ENCODE measurements at places on chromosomes 13 and 19. TPM values are rescaled to one million over a fixed set of nuclear protein-coding genes. Genes with fewer than 3 reads are reported as not detected.
A peak's percentile ranks its signal among the peaks of the same experiment; 100 is the strongest.

DNA sequence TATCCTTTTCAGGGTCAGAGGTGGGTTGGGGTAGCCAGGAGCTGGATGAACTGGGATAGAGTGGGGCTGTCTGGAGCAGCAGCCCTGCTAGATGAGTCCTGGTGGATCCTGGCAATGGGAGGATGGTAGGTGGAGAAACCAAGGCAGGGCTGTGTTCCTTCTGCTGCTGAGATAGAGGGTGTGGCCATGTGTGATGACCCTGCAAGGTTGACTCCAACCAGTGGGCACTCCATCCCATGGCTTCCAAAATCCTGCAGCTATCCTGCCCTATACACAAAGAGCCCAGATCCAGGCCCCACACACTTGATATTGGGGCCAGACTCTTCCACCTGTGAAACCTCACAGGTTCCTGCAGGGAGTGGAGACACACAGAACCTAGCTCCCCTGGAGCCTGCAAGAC, 2.4 kb upstream of the ZNF446 start:
- H3K27ac ChIP-seq, result no peak overlapping the region
- H3K27me3 ChIP-seq, result no peaks in the 10 kb centered on the region
- H3K4me1 ChIP-seq, result peaks cover 16% of the 10 kb centered on the region
- no peak for DNase-seq
- no peak overlapping the region for H3K4me3 ChIP-seq
- H3K36me3 ChIP-seq, result peaks cover 61% of the 10 kb centered on the region

DNA sequence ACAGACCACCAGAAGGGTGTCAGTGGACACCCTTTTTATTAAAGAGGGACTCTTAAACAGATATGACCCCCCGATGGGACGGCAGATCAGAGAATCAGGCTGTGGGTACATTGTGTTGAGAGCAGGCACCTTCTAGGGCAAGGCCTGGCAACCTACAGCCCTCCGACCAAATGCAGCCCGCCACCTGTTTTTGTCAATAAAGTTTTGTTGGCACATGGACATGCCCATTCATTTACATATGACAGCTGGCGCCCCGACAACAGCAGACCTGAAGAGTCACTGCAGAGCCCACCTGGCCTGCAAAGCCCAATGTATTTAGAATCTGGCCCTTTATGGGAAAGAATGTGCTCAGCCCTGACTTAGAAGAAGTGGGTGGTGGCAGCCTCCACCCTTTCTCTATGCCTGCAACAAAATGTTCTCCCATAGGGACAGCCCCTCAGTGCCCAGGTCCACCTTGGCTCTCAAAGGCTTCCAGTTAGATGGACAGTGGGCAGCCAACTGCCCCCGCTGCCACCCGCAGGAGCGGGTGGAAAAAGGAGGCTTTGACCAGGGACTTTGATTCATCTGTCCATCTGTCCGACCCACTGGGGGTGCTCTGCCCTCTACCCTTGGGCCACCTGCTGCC, 184.9 kb downstream of the PTPRS start:
- peaks cover 11% of the 10 kb centered on the region for H3K4me1 ChIP-seq
- no peaks in the 10 kb centered on the region for H3K36me3 ChIP-seq
- no peak for DNase-seq
- H3K4me3 ChIP-seq, result no peak overlapping the region
- H3K27me3 ChIP-seq, result no peaks in the 10 kb centered on the region
- no peak overlapping the region for H3K27ac ChIP-seq

GRCh38 chr19:4957981-4958380, 10.9 kb upstream of the KDM4B start:
- no peak for DNase-seq
- no peaks in the 10 kb centered on the region for H3K27me3 ChIP-seq
- no peaks in the 10 kb centered on the region for H3K4me1 ChIP-seq
- H3K27ac ChIP-seq, result no peak overlapping the region

DNA sequence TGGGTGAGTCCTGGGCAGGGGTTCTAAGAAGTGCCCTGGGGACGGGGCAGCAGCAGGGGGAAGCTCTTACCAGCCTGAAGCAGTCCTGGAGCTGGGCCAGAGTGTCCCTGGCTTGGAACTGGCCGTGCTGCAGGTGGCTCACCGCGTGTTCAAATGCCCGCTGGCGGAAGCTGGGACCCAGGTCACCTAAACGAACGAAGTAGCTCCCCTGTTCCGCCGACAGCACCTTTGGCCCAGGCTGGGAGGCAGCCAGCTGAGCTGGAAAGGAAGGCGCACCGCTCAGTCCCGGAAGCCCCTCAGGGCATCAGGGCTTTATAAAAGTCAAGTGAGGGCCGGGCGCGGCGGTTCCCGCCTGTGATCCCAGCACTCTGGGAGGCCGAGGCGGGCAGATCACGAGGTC, 9.6 kb downstream of the PLIN4 start:
- peaks cover 31% of the 10 kb centered on the region for H3K36me3 ChIP-seq
- no peak for DNase-seq
- H3K27me3 ChIP-seq, result no peaks in the 10 kb centered on the region
- H3K4me3 ChIP-seq, result no peak overlapping the region

DNA sequence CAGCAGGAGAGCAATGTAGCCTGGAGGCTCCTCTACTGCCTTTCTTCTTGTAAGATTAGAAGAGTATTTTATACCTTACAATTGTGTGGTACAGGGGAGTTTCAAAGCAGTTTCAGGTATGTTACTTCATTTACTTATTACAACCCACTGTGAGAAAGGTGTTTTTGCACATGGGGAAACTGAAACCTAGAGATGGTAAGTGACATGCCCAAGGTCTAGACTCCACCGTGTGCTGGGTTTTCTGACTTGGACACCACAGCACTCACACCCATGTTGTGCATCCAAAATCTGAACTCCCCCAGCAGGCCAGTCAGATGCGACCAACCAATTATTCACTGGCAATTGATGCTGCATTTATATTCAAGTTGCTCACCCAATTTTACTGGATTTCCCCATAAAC, 22.8 kb downstream of the ERICH6B start:
- H3K36me3 ChIP-seq, result no peaks in the 10 kb centered on the region
- no peak overlapping the region for H3K4me3 ChIP-seq
- no peak overlapping the region for H3K27ac ChIP-seq
- no peaks in the 10 kb centered on the region for H3K4me1 ChIP-seq
- H3K27me3 ChIP-seq, result no peaks in the 10 kb centered on the region
- no peak for DNase-seq

DNA sequence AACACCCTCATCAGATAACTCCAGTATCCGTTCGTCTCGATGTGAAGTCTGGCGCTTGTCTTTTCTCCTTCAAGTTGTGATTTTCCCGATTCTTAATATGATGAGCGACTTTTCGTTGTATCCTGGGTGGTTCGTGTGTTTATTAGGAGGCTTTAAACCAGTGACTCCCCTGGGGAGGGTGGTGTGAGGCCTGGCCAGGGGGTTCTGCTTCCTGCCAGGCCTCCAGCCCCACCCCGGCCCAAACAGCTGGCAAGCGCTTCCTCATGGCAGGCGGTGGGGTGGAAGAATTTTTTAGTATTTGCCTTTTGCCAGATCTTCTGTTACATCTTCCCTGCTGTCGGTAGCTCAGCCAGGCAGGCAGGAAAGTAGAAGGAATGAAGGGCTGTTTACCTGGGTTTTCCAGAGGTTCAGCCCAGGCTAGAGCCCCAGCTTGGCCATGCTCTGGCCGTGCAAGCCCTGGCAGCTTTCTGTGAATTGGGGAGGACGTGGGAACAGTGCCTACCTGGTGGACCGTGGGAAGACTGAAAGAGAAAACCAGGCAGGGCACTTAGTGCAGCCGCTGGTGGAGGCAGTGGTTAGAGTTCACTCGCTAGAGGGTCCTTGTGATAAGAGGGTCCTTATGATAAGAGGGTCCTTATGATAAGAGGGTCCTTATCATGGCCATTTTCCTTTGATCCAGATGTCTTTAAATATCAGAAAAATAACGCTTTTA, 37.7 kb upstream of the DCUN1D2 start:
- H3K27me3 ChIP-seq, result no peaks in the 10 kb centered on the region
- no peak overlapping the region for H3K4me3 ChIP-seq
- peaks cover 88% of the 10 kb centered on the region for H3K36me3 ChIP-seq
- no peaks in the 10 kb centered on the region for H3K4me1 ChIP-seq
- DNase-seq, result no peak

GRCh38 chr19:10924597-10924996, 3.8 kb downstream of the YIPF2 start:
- DNase-seq, result no peak
- H3K27me3 ChIP-seq, result no peaks in the 10 kb centered on the region
- H3K4me3 ChIP-seq, result no peak overlapping the region
- no peak overlapping the region for H3K27ac ChIP-seq
- no peaks in the 10 kb centered on the region for H3K4me1 ChIP-seq

- H3K27me3 ChIP-seq, result no peaks in the 10 kb centered on the region
- no peak overlapping the region for H3K27ac ChIP-seq
- H3K4me3 ChIP-seq, result no peak overlapping the region
- no peaks in the 10 kb centered on the region for H3K4me1 ChIP-seq
- no peaks in the 10 kb centered on the region for H3K36me3 ChIP-seq
- no peak for DNase-seq
These were observed 314.7 kb downstream of the OLFM4 start for GRCh38 chr13:53343361-53343744.

GRCh38 chr13:29284726-29285125, 310.8 kb downstream of the SLC7A1 start:
- H3K27ac ChIP-seq, result no peak overlapping the region
- no peaks in the 10 kb centered on the region for H3K27me3 ChIP-seq
- no peak overlapping the region for H3K4me3 ChIP-seq
- DNase-seq, result no peak
- H3K4me1 ChIP-seq, result no peaks in the 10 kb centered on the region

GRCh38 chr19:47506459-47506858, 8.4 kb downstream of the NAPA start:
- no peaks in the 10 kb centered on the region for H3K4me1 ChIP-seq
- no peak for DNase-seq
- no peak overlapping the region for H3K4me3 ChIP-seq
- peaks cover 2% of the 10 kb centered on the region for H3K36me3 ChIP-seq

- H3K27ac ChIP-seq, result no peak overlapping the region
- H3K4me1 ChIP-seq, result no peaks in the 10 kb centered on the region
- no peaks in the 10 kb centered on the region for H3K27me3 ChIP-seq
- H3K4me3 ChIP-seq, result no peak overlapping the region
- no peaks in the 10 kb centered on the region for H3K36me3 ChIP-seq
These were observed 279.9 kb downstream of the FOXO1 start for GRCh38 chr13:40386586-40386985.

GRCh38 chr19:3985643-3986259, 488 bp upstream of the EEF2 start:
- no peak for DNase-seq
- peak overlapping the region; percentile 93 for H3K4me3 ChIP-seq
- peak overlapping the region; percentile 94 for H3K27ac ChIP-seq
- H3K36me3 ChIP-seq, result peaks cover 12% of the 10 kb centered on the region
- H3K4me1 ChIP-seq, result peaks cover 3% of the 10 kb centered on the region

GRCh38 chr19:19280561-19280960, 7.5 kb upstream of the TM6SF2 start:
- peaks cover 20% of the 10 kb centered on the region for H3K36me3 ChIP-seq
- H3K27ac ChIP-seq, result no peak overlapping the region
- DNase-seq, result no peak
- H3K4me3 ChIP-seq, result no peak overlapping the region
- no peaks in the 10 kb centered on the region for H3K4me1 ChIP-seq

DNA sequence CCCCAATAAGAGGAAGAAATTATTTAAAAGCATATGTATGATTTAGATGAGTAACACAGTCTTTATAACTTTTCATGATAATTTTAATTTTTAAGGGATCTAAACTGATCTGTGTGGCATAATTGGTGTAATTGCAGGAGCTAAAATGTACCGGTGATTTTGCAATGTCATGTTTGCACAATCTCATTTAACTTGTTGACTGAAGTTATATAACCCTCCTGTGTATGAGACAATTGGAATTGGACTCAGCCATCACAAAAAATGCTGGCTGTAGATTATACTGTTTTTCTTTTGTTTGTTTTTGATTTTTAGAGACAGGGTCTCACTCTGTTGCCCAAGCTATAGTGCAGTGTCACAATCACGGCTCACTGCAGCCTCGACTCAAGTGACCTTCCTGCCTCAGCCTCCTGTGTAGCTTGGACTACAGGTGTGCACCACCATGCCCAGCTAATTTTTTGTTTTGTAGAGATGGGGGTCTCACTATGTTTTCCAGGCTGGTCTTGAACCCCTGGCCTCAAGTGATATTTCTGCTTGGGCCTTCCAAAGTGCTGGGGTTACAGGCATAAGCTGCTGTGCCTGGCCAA, 26.1 kb downstream of the FGF9 start:
- no peaks in the 10 kb centered on the region for H3K4me1 ChIP-seq
- H3K36me3 ChIP-seq, result no peaks in the 10 kb centered on the region
- H3K27me3 ChIP-seq, result no peaks in the 10 kb centered on the region
- no peak overlapping the region for H3K4me3 ChIP-seq
- DNase-seq, result no peak

- no peak overlapping the region for H3K27ac ChIP-seq
- H3K27me3 ChIP-seq, result no peaks in the 10 kb centered on the region
- H3K4me1 ChIP-seq, result peaks cover 24% of the 10 kb centered on the region
- peaks cover 10% of the 10 kb centered on the region for H3K36me3 ChIP-seq
These were observed 142.1 kb downstream of the PDS5B start for GRCh38 chr13:32728327-32728726.

GRCh38 chr13:106318941-106319411, 216.5 kb downstream of the EFNB2 start:
- no peak overlapping the region for H3K27ac ChIP-seq
- no peaks in the 10 kb centered on the region for H3K27me3 ChIP-seq
- no peak for DNase-seq
- no peak overlapping the region for H3K4me3 ChIP-seq

DNA sequence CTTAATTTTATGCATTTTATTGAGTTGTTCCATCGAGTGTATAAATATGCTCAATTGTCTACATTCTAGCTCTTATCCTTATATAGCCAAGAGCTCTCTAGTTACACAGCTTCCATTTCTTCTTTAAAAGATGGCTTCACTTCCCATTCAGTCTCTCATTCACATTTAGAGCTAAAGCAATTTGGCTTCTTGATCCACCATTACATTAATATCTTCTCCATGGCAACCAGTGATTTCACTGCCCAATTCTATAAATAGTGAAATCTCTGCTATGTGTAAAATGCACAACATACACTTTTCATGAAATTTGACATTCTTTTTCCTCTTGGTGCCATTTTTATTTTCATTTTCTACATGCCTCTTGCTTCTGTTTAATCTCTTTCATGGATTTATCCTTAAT, 696.9 kb upstream of the ATXN8OS start:
- no peak overlapping the region for H3K27ac ChIP-seq
- no peaks in the 10 kb centered on the region for H3K36me3 ChIP-seq
- DNase-seq, result no peak
- H3K4me1 ChIP-seq, result no peaks in the 10 kb centered on the region
- no peak overlapping the region for H3K4me3 ChIP-seq

GRCh38 chr13:92894447-92894846, 332.2 kb upstream of the GPC6 start:
- no peaks in the 10 kb centered on the region for H3K27me3 ChIP-seq
- no peaks in the 10 kb centered on the region for H3K36me3 ChIP-seq
- no peak overlapping the region for H3K27ac ChIP-seq
- no peak for DNase-seq
- H3K4me3 ChIP-seq, result no peak overlapping the region
- H3K4me1 ChIP-seq, result no peaks in the 10 kb centered on the region

- no peak for DNase-seq
- H3K36me3 ChIP-seq, result no peaks in the 10 kb centered on the region
- H3K27ac ChIP-seq, result no peak overlapping the region
- no peaks in the 10 kb centered on the region for H3K4me1 ChIP-seq
These were observed 55.2 kb downstream of the SOX21 start for GRCh38 chr13:94657167-94657566.

GRCh38 chr19:1538978-1539377, 15.1 kb downstream of the PLK5 start:
- no peaks in the 10 kb centered on the region for H3K4me1 ChIP-seq
- H3K27ac ChIP-seq, result no peak overlapping the region
- H3K4me3 ChIP-seq, result no peak overlapping the region

CRB3 gene
- total RNA-seq, result not detected

ZNF223 gene
- 6.0 TPM for total RNA-seq

FCGBP gene
- total RNA-seq, result 64.7 TPM

PRTN3 gene
- total RNA-seq, result not detected

RHPN2 gene
- total RNA-seq, result 4.0 TPM

EEF1AKMT1 gene
- 13.5 TPM for total RNA-seq

NTF4 gene
- not detected for total RNA-seq

LNX2 gene
- 4.6 TPM for total RNA-seq
